ENCODE measurements at places on chromosomes 11 and 22.
A peak's percentile ranks its signal among the peaks of the same experiment; 100 is the strongest.

- no peak for DNase-seq
Observed at GRCh38 chr11:8253566-8253965, 10.1 kb downstream of the LMO1 start.

- DNase-seq: no peak
Observed at GRCh38 chr11:93169143-93169542, 28.6 kb downstream of the SLC36A4 start.

- no peak for DNase-seq
Observed at GRCh38 chr11:113577356-113578032, 102.3 kb upstream of the DRD2 start.

- DNase-seq: no peak
Observed at GRCh38 chr22:46577368-46578249, 40.2 kb upstream of the CELSR1 start.

- DNase-seq: no peak
Observed at GRCh38 chr22:47629273-47629711, 866.8 kb downstream of the TBC1D22A start.

DNA sequence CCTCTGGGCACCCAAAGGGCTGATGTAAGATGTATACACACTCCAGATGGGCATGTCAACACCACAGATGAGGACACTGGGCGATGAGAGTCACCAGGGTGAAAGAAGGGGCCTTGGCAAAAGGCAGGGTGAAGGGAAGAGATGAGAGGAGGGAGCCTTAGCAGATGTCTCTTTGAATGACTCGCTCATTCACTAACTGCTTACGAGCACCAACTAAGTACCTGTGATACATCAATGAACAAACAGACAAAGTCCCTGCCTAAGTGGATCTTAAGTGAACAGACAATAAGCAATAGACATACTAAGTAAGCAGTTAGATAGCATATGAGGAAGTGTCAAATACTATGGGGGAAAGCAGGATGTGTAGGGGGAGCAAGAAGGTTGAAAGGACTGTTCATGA lies 7.5 kb downstream of the ME3 start:
- DNase-seq: no peak

GRCh38 chr22:17876306-17876831 lies 102.1 kb upstream of the BID start:
- no peak for DNase-seq

GRCh38 chr11:95337175-95337957 lies 106.4 kb upstream of the SESN3 start:
- no peak for DNase-seq

DNA sequence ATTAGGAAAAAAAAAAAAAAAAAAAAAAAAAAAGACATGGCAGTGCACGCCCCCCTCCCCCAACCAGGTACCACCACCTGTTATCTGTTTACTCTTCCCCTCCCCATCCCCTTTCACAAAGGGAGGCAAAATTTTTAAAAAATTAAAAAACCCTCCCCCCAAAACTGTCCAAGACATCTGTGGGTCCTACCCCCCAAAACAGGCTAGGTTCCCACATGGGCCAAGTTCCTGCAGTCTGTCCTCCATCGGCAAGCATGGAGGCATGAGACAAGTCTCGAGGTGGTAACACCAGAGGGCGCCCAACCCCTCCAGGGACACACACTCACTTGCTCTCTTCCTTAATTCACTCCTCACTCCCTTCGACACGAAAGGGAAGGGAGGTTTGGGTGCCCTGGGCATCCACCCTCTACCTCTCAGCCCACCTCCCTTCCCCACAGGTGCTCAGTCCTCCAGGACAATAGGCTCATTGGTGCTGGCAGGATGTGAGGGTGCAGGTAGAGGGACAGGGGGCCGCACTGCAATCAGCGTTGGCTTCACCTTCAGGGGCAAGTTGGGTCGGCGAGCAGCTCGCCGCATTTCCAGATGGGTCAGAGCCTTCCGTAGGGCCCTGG lies 2.2 kb upstream of the TUT1 start:
- peak; percentile 76 for DNase-seq

DNA sequence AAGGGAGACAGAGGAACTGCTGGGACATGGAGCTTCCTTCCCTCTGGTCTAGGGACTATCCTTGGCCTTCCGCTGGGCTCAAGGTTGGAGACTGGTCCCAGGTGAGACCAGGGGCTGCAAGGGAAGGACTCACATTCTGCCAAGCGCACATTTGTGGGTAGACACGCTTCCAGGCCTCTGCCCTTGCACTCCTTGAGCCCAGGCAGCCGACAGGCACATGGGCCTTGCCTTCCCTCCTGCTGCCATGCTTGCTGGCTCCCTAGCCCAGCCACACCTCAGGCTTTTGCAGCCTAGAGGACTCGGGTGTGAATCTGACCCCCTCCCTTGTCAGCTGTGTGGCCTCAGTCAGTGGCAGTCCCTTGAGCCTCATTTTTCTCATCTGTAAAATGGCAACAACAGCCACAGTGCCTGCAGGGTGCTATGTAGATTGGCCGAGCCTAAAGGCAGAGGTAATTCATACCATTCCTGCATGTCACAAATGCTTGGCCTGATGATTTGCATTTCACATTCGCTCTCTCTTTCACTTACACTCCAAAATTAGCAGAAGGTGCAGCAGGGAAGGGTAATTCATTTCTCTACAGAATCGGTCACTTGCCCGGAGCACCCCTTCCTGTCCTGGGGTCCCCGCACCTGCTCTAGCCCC lies 57.6 kb upstream of the NECTIN1 start:
- DNase-seq: no peak
